Activated naive CD4-positive, alpha-beta T cell treated with anti-CD3 and anti-CD28 coated beads, Interleukin-2, amount 50 U/mL, for 16 hours (primary cell): ENCODE measurements at places on chromosomes 12 and 14.

- no peak for DNase-seq
Observed at GRCh38 chr12:99453836-99454538, 193.6 kb upstream of the GARIN6 start.

DNA sequence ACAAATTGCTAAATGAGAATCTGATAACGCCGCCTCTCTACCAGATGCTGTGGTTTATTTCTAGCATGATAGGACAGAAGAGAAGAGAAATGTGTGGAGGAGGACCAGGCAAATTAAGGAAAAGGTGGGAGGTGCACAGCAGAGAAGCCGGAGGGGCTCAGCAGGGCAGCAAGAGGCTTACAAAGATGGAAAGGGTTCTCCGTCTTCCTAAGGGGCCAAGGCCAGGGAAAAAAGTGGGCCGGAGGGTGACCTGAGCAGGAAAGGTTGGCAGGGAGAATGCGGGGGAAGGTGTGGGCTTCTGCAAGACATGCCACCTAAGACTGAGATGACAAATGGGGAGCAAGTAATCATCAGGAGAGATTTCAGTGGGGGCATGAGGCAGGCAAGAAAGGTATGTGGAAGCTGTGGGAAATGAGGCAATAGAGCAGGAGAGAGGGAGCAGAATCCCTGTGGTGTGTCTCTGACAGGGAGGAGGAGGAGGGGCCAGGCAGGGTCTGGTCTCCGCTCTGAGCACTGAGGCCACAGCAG lies 18.7 kb downstream of the MANSC1 start:
- no peak for DNase-seq

GRCh38 chr12:74732826-74733225 lies 195.2 kb downstream of the ATXN7L3B start:
- DNase-seq: no peak

DNA sequence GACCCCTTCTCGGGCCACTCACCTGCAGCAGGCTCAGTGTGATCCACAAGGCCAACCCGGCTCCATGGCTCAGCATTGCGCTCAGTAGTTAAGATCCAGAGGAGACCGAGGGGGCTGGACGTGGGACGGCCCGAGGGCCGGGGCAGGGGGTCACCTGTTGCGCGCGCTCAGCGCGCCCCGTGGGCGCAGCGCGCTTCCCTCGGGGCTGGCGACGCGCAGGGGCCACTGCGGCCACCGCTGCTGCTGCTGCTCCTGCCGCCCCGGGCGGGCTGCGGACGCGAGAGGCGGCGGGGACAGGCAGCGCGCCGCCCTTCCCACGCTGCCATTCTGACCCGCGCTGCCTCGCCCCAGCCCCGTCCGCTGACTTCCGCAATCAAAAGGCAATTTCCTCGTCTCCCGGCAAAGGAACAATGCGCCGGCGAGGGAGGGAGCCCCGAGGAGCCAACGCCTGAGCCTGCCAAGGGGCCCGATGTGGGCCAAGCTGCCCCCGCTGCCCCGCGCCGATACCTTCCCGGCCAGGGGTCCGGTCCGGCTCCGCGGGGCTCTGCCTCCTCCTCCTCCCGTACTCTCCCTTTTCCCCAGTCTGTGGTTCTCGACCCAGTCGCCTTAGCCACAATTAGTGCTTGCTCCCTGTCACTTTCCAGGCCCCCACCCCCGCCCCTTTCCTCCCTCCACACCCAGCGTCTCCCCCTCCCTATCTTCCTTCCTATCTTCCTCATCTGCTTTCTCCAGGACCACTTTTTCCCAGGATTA lies 27.3 kb downstream of the PTPRB start:
- no peak for DNase-seq

DNA sequence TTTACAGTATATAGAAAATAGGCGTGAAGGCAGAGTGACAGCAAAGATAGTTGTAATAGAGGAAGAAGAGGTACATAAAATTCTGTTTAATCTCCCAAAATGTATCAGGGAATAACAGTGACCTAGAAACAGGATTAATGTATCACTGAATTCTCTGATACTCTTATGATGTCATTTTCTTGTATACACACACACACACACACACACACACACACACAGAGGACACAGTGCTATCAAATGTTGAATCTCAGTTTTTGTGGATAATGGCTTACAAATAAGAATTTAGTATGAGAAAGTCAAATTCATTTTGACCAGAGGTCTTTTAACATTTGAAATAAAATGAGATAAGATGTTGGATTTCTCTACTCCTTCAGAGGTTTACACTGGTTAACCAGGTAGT lies 4.3 kb upstream of the LRIG3 start:
- DNase-seq: no peak

- no peak for DNase-seq
Observed at GRCh38 chr14:37172024-37172869, at the start of gene SLC25A21. TSS of gene SLC25A21 (minus strand) at chr14:37172606.

- DNase-seq: no peak
Observed at GRCh38 chr14:44170101-44170500, 337.0 kb downstream of the FSCB start.

GRCh38 chr14:101539880-101540279 lies 21.4 kb upstream of the DIO3 start:
- DNase-seq: no peak

DNA sequence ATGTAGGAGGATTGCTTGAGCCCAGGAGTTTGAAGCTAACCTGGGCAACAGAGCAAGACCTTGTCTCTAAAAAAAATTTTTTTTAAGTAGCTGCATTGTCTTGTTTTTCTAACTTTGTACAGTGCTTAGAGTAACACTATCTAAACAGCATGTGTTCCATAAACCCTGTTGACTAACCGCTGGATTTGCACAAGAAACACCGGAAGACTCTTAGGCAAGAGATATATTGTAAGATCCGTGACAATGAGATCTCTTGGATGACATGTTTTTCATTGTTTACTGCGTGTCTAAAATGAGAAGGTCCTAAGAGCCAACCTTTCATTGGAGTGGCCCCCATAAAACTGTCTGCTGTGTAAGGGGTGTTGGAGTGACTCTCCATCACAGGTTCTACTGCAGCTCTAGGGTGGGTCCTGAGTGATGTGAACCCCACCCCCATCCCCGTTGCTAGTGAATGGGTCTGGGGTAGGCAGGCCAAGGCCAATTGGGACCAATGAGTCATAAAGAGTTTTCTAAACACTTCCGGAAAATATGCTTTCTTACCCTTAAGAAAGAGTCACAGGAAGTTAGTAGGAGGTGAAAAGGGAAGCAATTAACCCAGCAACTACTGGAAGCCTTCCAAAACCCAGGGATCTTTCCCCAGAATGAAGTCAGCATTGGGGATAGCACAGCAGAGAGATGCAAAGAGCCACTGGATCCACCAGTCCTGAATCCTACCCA lies 24.3 kb upstream of the PCNX1 start:
- no peak for DNase-seq

- DNase-seq: no peak
Observed at GRCh38 chr14:96084796-96085195, 45.6 kb downstream of the C14orf132 start.

DNA sequence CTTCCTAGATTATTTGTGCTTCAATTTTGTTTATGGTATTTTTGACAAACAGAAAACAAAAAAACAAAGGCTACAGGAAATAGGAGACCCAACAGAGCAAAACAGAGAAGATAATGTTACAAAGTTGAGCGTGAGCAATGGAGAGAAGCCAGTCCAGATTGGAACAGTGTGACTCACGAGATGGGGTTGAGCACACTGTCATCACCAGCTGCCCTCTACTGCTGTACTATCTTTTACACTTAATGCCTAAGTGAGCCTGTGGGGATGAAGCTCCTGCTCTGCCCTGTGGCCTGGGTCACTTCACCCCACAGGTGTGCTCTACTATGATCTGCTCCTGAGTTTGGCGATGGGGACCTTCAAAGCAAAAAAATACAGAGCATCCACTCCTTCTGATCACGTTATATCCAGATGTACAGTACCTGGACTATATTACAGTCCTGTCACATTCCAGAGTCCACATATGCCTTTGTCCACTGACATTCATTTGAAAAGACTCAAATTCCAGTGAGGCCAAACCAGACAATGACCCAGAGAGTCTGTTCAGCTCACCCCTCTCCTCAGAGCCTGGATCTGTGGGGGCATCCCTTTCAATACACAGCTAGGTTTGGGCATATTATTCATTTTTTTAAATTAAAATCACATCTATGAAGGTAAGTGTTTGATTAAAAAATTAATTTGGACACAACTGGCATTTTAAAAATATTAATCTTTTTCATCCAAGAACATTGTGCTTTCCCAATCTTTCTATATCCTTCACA lies 4.4 kb downstream of the IPO8 start:
- no peak for DNase-seq

DNA sequence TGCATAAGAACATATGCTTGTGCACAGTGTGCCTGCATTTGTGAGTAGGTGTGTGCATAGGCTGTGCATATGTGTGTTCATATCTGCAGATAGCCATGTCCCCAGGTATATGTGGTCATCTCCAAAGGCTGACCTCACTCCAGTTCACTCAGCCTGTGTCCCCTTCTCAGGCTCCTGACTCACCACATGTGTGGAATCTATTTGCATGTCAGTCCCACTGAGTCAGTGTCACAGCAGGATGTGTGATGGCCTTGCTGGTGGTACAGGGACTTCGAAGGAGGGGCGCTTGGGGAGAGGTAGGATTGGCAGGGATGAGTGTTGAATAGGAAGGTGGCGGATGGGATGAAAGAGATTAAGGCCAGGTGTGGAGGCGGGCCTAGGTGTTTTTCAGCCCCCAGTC lies 35.5 kb downstream of the KRT80 start:
- no peak for DNase-seq

GRCh38 chr14:101980700-101981099 lies 16.3 kb downstream of the DYNC1H1 start:
- no peak for DNase-seq

GRCh38 chr12:104933128-104933527 lies 25.0 kb downstream of the SLC41A2 start:
- no peak for DNase-seq

DNA sequence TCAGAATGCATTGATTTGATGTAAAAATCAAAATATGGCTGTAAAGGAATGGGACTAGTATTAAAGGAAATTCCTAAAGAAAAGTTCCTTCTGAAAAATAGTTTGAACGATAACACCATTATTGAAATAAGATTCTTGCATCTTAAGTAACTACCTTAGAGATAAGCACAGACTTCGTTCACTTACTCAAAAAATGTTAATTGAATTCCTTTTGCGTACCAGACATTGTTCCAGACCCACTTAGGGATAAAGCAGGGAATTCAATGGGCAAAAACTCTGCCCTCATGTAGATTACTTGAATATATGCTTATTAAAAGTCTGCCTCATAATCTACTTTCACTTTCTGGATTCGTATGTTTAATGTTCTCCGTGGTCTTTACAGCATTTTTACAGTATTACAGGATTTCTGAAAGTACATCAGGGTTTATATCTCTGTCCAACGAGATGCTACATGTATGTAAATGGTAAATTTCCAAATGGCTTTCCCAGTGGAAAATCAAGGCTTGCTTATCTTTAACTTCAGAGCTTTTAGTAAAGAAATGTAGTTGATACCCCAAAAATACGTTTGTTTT lies 213.7 kb downstream of the GXYLT1 start:
- DNase-seq: no peak

GRCh38 chr14:69629225-69630127 lies 18.1 kb downstream of the SUSD6 start:
- DNase-seq: no peak

- DNase-seq: no peak
Observed at GRCh38 chr12:47202176-47202575, 122.4 kb upstream of the AMIGO2 start.

DNA sequence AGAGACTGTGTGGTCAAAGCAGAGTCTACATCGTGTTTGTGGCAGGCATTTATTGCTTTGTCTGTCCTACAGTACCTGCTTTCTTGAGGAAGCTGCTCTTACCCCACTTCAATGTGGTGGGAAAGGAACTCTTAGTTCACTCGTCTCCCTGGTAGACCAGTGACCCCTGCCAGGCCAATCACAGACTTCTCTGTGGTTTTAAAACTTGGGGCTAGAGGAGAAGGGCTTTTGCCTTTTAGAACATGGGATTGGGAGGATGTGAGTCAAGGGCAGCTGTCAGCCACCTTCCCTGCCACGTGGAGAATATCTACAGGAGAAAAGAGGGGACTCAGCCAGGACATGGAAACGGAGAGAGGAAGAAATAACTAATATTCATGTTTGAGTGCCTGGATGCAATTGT lies 36.8 kb upstream of the TMED10 start:
- no peak for DNase-seq

- DNase-seq: no peak
Observed at GRCh38 chr12:55636116-55636655, 506 bp upstream of the OR10P1 start.
